Stimulated activated CD8-positive, alpha-beta memory T cell treated with anti-CD3 and anti-CD28 coated beads, Interleukin-7, amount 100 ng/mL, for 1 hour (primary cell): ENCODE measurements at places on chromosomes 5 and 9.

- DNase-seq, result no peak
Observed at GRCh38 chr5:154058055-154059038, 19.6 kb downstream of the MFAP3 start.

DNA sequence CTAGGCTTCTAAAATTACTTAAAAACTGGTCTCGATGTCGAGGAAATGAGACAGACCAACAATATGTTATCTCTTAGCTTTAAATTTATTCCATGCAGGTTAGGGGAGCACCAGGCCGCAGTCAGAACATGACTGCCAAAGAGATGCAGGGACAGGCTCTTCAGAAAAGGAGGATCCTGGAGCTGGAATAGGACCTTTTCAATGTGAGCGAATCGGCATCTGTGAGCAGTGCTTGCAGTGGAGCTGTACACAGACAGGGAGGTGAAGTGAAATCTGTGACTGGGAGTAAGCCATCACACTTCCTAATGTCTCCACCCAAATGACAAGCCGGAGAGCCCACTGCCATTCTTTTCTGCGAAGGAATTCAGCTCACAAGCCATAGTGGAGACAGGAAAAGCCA, 78.2 kb downstream of the EFNA5 start:
- no peak for DNase-seq

DNA sequence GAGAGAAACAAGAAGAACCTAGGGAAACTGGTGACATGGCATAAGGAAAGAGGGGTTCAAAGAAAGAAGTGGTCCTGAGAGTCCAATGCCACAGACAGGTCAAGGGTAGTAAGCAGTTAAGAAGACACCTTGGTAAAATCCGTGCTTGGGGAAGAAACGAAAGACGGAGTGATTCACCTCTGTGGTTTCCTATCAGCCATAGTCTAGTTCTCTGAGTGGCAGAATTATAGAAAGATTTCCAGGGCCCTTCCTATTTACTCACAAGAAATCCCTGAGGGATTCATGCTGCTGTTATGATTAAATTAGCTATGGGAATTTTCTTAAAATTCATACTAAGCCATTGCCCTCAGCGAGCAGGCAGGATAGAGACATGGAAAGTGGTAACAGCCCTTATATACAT, 31.7 kb downstream of the IL33 start:
- DNase-seq, result no peak

GRCh38 chr5:134877159-134877558, 3.0 kb downstream of the TXNDC15 start:
- no peak for DNase-seq
